ENCODE measurements at places on chromosomes 4 and X. TPM values are rescaled to one million over a fixed set of nuclear protein-coding genes. Genes with fewer than 3 reads are reported as not detected.

- no peak for DNase-seq
Measured at GRCh38 chr4:170386511-170386910, 296.8 kb upstream of the AADAT start.

Gene H2BW2
- total RNA-seq = not detected

Gene SPIN2A
- 1.6 TPM for total RNA-seq

DNA sequence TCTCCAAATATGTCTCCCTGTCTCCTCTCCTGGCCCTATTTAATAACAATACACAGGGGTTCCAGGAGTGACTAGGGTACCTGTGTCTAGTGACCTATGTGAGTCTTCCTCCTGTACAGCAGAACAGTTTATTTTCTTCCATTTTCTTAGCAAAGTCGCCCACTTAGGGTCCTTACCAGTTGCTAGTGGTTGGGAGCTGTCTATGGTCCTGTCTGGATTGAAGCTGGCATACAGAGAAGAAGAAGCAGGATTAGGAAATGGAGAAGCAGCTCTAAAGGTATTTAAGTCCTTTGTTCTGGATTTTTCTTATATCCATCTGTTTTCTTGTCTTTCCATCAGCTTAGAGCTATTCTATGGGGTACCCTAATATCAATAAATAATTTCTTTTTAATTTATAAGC lies 587.1 kb upstream of the CPEB2 start:
- DNase-seq = peak; percentile 46

DNA sequence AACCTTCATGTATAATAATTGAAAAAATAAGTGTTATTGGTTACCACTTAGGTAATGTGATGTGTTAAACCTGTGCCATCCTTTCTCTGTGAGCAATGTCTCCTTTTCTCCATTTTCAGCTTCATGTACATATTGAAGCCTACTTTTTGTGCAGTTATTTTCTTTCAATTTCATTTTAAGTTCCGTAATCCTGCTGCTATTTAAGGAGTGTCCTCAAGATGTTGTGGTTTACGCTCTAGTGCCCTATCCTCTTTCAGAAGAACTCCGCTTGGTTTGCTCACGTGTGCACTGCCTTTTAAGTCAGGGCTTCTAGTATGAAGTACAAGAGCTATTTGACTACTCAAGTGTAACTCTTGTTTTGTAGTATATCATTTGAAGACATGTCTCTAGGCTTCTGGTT lies 2253.2 kb upstream of the TENM3 start:
- no peak for DNase-seq

Gene VSIG1
- total RNA-seq = 0.56 TPM

All from endothelial cell (in vitro differentiated cells).